ENCODE measurements at places on chromosomes 12 and 14.

- DNase-seq: no peak
These were observed 96.3 kb downstream of the ST8SIA1 start for GRCh38 chr12:22238211-22238610.

DNA sequence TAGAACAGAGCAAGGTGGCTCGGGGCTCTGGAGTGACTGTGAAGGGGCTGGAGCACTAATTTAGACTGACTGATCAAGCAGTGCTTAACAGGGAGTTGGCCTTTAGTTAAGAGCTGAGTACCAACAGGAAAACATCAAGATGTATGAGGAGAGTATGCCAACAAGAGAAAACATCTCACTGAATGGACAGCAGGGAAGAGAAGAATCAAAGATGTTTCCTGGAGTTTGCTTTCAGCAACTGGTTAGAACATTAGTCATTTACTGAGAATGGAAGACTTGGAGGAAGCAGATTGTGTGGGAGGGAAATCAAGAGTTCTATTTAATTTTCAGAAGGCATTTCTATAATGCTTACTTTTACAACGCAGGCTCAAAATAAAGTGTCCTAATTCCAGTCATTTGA, 259.3 kb downstream of the ADAMTS20 start:
- no peak for DNase-seq

GRCh38 chr12:96197503-96198272, 3.5 kb downstream of the ELK3 start:
- no peak for DNase-seq

- no peak for DNase-seq
These were observed 9.1 kb upstream of the NKX2-8 start for GRCh38 chr14:36591482-36591881.

GRCh38 chr12:10372559-10372958, 17.3 kb downstream of the KLRK1 start:
- DNase-seq: no peak

- peak; percentile 15 for DNase-seq
These were observed 30.4 kb downstream of the DLGAP5 start for GRCh38 chr14:55160989-55161388.

DNA sequence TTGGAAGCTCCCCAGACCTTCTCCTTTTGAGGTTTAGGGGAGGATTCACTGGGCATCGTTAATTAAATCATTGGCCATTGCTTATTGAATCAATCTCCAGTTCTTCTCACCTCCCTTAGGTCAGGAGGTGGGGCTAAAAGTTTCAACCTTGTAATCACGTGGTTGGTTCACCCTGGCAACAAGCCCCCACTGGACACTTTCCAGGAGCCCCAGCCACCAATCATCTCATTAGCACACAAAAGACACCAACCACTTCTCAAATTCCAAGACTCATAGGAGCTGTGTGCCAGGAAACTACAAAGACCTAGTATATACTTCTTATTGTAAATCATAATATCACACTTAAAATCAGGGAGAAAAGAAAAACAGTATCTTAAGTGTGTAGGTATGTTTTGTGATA, 94.6 kb upstream of the PLEKHA5 start:
- DNase-seq: no peak

DNA sequence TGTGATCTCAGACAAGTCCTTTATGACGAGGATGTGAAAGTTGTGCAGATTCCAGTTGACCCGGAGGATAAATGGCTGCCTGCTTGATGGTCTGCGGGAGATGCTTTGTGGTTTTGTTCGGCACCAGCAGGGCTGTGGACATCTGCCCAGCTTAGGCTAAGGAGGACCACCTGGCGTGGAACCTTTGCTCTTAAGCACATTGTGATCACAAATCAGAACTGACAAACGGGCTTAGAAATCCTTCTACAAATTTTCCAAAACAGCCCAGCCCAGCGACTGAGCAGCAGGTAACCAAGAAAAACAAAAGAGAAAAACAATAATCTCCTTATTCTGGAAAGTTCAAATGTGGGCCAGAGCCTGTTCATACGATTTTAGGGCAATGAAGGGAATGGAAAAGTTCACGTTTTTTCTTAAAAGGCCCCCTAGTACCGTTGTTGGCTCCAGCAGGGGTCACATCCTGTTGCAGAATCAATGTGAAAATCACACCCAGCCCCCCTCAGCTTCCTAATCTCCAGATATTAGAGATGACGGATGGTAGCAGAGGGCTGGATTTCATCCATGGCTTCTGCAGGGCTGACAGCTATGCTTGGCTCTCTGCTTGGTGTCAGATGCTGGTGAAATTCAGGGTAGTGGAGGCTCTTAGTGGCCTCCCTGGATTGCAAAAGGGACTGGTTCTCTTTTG, 81.1 kb upstream of the RFLNA start:
- DNase-seq: no peak

GRCh38 chr12:88419794-88420193, 160.5 kb downstream of the KITLG start:
- DNase-seq: no peak

DNA sequence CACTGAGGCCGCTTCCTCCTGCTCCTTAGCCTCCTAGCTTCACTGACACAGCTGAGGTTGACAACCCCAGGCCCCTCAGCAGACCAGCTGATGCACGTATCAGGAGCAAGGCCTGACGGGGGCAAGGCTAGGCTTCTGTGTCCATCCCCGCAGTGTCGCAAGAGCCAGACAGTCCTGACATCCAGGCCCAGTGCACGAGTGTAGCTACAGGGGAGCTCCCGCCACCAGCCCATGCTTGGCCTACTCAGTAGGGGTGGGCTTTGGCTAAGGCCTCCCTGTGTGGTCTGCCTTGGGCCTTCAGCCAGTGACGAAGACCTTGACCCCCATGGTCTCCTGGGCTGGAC, 179.1 kb downstream of the DPF3 start:
- DNase-seq: no peak

All from urothelium cell line (cell line).